ENCODE measurements at places on chromosomes 3 and 15.
A peak's percentile ranks its signal among the peaks of the same experiment; 100 is the strongest.

GRCh38 chr15:27989427-27989826, 109.7 kb downstream of the OCA2 start:
- DNase-seq = no peak

GRCh38 chr3:5889374-5889773, 701.9 kb downstream of the EDEM1 start:
- no peak for DNase-seq

GRCh38 chr15:28913171-28913765, 27.5 kb downstream of the APBA2 start:
- DNase-seq = peak; percentile 45

GRCh38 chr15:34107315-34107714, 5.4 kb downstream of the PGBD4 start:
- DNase-seq = no peak

- peak; percentile 26 for DNase-seq
Measured at GRCh38 chr3:192514081-192514753, 213.1 kb downstream of the FGF12 start.

GRCh38 chr3:30098653-30099455, 507.5 kb upstream of the TGFBR2 start:
- DNase-seq = peak; percentile 42

- peak; percentile 62 for DNase-seq
Measured at GRCh38 chr15:34304613-34305012, 33.0 kb downstream of the SLC12A6 start.

DNA sequence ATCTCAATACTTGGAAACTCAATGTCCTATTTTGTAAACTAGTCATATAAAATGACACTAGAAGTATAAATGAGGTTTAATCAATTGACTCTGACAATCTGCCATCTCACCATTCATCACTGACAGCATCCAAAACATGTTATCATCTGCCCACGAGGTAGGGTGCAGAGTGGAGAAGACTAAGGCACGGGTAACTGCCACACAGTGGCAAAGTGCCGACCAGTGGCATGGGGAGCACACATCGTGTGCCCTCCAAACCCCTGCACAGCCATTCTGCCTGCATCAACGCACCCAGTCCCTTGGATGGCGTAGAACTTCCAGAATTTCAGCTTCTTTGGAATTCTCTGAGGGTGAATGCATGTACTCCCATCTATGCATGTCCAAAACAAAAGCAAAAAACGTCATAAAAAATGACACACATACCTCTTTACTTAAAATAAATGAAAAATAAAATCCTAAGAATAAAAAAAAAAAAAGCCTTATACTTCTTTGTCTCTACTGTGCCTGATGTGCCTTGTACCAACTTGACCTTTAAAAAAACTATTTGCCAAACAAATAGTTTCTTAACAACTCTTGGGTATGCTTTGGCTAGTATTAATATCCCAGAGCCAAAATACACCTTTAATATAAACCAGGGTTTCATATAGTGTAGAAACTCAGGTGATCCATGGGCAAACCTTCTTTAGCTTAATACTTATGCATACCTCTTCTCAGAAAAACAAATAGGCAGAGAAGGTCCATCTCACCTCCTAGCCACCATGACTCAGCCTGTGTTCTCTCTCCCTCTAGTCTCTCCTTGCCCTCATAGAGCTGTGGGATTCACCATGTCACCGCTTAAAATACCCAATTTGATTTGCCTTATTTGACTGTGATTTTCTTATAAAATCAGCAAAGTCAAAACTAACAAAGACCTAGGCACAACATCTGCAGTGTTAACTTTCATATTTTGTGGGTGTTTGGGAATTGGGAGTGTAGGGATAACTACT, 12.7 kb downstream of the CPOX start:
- DNase-seq = no peak

DNA sequence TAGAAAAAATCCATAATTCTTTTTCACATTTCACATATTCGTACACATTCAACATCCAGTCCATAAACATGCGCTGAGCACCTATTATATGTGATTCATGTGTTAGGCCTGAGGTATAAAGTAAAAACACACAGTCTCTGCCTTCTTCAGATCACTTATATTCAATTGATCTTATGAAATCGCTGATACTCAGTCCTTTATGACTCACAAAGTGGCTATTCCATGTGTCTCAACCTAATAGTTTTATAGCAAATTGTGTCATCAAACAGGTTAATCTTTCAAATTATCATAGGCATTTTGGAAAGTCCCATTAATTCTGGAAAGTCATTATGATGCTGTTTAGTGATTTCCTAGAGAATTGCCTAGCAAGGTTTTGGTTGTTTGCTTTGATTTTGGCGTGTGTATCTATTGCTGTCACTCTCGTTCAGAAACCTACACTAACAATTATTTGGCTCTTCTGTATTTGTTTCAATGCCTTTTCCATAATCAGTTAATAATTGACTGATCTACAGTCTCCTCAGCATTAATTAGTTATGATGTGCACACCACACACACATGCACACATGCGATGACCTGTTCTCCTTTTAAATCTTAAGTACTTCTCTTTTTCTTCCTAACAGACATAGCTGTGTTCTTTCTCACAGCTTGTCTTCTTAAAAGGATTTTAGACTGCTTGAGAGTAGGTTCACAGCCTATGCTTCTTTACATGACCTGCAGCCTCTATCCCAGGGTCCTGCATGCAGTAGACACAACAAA, 353.1 kb downstream of the MECOM start:
- no peak for DNase-seq

Data from mesenchymal stem cell (in vitro differentiated cells and primary cell).